CD4-positive, alpha-beta T cell (primary cell): ENCODE measurements at places on chromosomes 1 and 21. TPM values are rescaled to one million over a fixed set of nuclear protein-coding genes. Genes with fewer than 3 reads are reported as not detected.

GRCh38 chr1:174466607-174467006 is 18.8 kb downstream of the GPR52 start:
- DNase-seq: no peak

GRCh38 chr21:31446226-31446855 is 102.3 kb upstream of the TIAM1 start:
- peak; percentile 61 for DNase-seq

GRCh38 chr1:167221126-167221737 is 546 bp downstream of the POU2F1 start:
- DNase-seq: no peak

The OLIG2 gene
- not detected for total RNA-seq
